ENCODE measurements at places on chromosomes 11 and 22. TPM values are rescaled to one million over a fixed set of nuclear protein-coding genes. Genes with fewer than 3 reads are reported as not detected.

Gene GPHA2
- total RNA-seq = not detected

Gene TRIM6
- total RNA-seq = 0.27 TPM

Gene SMC1B
- not detected for total RNA-seq

Gene CHADL
- 2.4 TPM for total RNA-seq

Gene C11orf86
- not detected for total RNA-seq

Gene LPXN
- 4.5 TPM for total RNA-seq

Gene EXT2
- total RNA-seq = 84.8 TPM

Gene MS4A1
- not detected for total RNA-seq

Gene OR52A5
- total RNA-seq = not detected

Gene OR6T1
- not detected for total RNA-seq

Gene APOA1
- 0.91 TPM for total RNA-seq

Gene GGTLC2
- not detected for total RNA-seq

Gene JAML
- 0.45 TPM for total RNA-seq

Gene ANO1
- total RNA-seq = 8.4 TPM

Gene TRIM48
- total RNA-seq = not detected

Gene FAM180B
- total RNA-seq = not detected

Gene PTPN5
- 26.1 TPM for total RNA-seq

Gene OR8A1
- total RNA-seq = not detected
